ENCODE measurements at places on chromosomes 7 and 10. TPM values are rescaled to one million over a fixed set of nuclear protein-coding genes. Genes with fewer than 3 reads are reported as not detected.

DNA sequence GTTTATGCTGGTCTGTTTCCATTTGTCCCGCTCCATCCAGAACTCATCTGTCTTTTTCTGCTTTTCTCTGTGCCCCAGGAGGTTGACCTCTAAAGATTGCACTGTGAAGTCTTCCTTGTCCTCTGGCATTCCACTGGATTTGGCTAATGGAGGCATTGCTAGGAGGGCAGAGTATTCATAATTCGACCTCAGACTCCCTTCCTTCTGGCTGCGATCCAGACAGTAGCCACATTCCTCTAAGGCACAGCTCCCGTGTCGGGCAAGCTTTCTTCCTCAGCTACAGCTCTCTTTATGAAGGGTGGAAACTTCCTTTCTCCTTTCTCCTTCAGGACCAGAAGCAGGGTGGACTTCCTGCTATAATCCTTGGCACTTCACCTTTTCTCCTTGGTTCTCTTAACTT is 175.9 kb downstream of the BAMBI start:
- DNase-seq, result no peak

- no peak for DNase-seq
Measured at GRCh38 chr7:43212921-43213320, 100.5 kb downstream of the HECW1 start.

GRCh38 chr7:10116511-10116910 is 857.2 kb upstream of the PHF14 start:
- DNase-seq, result no peak

The TNS3 gene
- 94.2 TPM for polyA plus RNA-seq

The MSRB2 gene
- 48.6 TPM for polyA plus RNA-seq

- no peak for DNase-seq
Measured at GRCh38 chr10:100749309-100750217, 4.2 kb downstream of the PAX2 start.

The STK17A gene
- polyA plus RNA-seq, result 26.5 TPM

The TBATA gene
- polyA plus RNA-seq, result not detected

The TFEC gene
- polyA plus RNA-seq, result not detected

DNA sequence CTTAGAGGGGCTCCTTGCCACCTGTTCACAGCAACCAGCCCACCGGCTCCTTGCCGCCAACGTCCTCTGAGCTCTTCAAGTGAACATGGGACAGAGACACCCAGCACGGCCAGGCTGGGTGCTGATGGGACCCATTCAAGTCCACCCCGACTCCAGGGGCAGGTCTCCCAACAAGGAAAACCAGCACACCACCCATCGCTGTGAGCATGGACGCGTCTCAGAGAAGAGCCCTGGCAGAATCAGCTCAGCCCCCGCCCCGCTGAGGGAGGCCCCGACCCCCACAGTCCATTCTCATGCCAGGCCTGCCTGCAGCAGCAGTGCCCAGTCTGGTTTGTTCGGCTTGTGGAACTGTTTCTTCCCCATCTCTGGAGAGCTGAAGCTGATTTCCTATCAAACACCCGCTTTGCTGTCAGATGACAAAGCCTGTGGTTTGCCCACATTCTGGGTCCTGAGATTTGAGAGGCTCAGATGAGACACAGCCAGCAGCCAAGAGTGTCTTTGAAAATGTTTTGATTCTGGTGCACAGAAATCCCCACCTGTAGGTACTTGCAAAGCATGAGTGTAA is 216.6 kb downstream of the ZMYND11 start:
- DNase-seq, result no peak

The LIPA gene
- 145 TPM for polyA plus RNA-seq

The GRM3 gene
- polyA plus RNA-seq, result not detected

GRCh38 chr7:110669410-110669809 is 421.5 kb upstream of the LRRN3 start:
- no peak for DNase-seq

The MAP3K8 gene
- 18.5 TPM for polyA plus RNA-seq

DNA sequence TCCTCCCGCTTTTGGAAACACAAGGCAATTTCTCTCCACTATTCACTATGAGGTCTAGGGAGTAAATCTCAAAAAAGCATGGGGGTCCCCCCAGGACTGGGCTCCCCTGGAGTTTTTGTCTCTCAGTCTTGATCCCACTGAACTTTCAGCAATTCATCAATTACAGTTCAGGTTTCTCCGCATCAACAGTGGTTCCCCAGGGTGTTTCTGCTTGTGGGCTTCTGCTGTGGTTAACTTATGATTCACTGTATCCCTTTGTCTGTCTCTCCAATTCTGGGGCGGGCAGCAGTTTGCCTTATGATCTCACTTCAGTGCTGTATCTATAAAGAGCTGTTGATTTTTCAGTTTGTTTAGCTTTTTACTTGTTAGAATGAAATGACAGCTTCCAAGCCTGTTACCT is 142.6 kb upstream of the CDC14C start:
- DNase-seq, result no peak

The MRC1 gene
- polyA plus RNA-seq, result not detected

- no peak for DNase-seq
Measured at GRCh38 chr7:388961-389701, 99.2 kb downstream of the FOXL3 start.

The CUBN gene
- 0.39 TPM for polyA plus RNA-seq

- DNase-seq, result no peak
Measured at GRCh38 chr7:6172224-6172909, 100.1 kb downstream of the CYTH3 start.

GRCh38 chr10:128287921-128288320 is 161.7 kb upstream of the MKI67 start:
- no peak for DNase-seq

DNA sequence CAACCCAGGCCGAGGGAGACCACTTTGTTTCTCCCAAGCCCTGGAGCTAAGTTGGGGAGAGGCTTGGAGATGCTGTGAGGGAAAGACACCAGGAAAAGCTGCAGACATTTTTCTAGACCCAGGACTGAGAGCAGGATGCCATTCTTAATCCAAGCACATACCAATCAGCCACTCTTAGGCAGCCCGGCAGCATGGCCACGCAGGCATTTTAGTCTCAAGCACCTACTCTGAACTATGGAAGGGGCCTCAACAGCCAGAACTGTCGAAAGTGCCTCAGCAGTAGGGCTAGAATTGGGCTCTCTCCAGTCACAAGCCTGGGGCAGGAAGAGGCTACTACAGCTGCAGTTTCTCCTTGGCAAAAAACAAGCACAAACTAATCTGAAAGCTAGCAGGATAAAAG is 57.8 kb downstream of the GCC1 start:
- DNase-seq, result no peak

GRCh38 chr7:139775829-139776266 is 1.9 kb downstream of the HIPK2 start:
- no peak for DNase-seq

The MAGI2 gene
- 1.2 TPM for polyA plus RNA-seq

DNA sequence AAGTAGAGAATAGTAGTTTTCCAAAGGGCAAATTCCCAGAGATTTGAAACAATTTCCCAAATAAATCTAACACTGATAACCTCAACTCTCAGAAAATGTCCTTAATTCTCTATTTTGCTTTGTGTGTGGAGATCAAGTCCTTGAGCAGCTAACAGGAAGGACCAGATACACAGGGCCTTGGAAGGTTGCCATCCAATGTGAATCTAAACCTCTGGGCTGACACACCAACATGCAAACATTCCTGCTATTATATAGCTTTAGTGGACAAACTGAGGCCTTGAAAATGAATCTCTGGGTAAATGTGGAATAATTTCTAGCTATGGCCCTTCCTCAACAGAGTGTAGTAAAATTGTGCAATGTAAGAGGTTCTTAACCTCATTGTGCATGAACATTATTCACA is 44.1 kb upstream of the PARD3 start:
- no peak for DNase-seq

- no peak for DNase-seq
Measured at GRCh38 chr7:37786741-37787569, 61.4 kb upstream of the NME8 start.

DNA sequence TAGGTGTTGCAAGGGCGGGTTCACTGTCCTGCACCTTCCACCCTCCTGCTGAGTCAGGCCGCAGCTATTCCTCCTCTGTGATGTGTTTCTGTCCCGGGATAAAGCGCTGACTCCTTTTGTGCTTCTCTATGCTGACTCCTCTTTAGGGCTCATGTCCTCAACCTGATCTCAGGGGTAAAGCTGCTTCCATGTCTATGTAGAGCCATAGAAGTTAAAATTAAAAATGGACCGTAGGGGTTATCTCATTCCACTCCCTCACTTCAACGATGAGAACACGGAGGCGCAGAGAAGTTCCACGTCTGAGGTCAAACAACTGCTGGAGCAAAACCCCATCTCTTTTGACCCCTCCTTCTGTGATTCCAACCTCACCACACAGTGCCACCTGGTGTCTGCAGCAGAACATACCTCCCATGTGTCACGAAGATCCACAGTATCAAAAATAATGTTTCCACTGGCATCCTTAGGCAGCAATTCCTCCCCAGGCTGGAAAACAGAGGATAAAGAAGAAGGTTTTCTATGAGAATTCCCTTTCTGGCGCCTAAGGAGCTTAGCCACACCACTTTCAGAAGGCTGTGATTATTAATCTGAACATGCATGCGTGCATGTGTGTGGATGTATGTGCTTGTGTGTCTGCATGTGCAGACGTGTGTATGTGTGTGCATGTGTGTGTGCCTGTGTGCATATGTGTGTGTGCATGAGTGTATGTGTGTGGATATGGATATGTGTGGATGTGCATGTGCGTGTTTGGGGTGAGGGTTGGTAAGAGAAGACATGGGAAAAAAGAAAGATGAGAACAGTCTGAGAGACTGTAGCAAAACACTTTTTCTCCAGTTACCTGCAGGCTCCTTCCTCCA is 81.2 kb upstream of the UCN3 start:
- DNase-seq, result no peak

DNA sequence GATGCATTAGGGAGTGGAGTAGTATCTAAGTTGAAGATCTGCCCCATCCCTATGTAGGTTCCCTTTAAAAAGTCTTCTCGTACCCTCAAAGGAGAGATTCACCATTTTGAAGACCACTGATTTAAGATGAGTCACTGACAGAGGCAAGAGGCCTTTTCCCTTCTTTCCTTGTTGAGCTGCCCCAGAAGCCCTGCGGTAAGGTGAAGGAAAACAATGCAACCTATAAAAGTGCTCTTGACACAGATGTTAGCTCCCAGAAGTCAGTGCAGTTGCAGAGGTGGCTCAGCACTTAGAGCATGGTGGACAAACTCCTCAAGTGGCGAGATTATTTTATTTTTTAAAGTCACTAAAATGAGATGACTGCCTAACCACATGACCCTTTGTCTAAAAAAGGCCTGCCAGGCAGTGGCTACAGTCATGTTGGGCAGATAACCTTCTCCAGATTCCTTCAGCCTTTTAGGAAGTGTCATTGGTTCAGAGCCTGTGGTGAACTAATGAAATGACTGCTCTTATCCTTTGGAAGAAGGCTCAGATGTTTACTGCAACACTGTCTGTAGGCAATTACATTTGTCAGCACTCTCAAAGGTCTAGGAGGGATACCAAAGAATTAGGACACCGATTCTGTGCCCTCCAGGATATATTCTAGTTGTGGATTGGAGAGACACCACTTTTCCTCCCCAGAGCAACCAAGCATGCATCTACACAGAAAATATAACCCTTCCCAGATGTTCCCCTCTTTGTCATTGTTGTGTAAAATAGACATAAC is 88.7 kb downstream of the ARID5B start:
- DNase-seq, result no peak

DNA sequence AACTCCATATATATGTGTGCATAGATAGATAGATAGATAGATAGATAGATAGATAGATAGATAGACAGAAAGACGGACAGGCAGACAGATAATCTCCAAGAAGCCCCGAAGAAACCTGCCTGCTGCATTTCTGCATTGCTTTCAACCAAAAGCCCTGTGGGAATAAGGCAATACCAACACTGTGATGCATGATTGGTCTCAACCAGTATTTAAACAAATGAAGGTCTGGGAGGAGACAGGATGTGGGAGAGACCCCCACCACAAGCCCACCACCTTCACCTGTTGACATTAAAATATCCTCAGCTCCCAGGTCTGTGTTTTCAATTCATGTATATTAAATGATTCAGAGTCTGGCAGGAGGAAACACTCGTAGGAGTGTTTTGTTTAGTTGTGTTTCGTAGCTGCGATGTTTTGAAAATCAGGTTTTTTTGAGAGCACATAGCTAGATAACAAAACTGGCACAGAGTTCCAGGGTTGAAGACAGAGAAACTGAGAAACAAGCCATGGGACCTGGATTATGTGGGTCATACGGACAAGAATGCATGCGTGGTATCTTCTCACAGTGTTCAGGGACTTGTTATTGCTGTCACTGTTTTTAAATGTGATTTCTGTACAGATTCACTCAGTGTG is 200.7 kb upstream of the AHR start:
- DNase-seq, result no peak

GRCh38 chr10:58733436-58733835 is 220.8 kb downstream of the BICC1 start:
- DNase-seq, result no peak

DNA sequence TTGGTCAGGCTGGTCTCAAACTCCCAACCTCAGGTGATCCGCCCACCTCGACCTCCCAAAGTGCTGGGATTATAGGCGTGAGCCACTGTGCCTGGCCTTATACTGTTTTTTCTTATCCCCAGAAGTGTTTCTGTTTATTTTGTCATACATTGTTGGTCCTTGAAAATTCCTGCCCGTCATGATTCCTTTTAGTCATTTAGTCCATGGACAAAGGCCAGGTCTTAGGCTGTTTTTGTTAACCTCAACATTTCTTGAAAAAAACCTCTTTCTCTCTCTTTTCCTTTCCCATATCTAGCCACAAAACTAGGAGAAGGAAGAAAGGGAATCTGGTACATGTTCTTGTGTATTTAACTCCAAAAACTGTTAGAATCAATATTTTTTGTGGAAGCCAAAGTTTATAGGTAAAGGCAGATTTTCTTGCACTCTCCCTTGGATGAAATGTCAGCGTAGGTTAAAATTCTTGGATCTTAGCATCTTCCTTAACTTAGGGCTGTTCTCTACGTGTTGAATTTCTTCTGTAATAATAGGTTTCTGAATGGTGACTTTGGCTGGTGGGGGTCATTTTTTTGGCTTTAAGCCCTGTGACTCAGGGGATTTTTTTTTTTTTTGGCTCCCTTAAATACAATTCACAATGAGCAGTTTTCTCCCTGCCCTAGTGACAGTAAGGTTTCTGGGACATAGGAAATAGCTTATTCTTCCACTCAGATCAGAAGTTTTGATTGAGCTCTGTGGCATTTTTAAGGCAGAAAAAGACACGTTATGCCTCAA is 500.8 kb downstream of the AUTS2 start:
- no peak for DNase-seq

DNA sequence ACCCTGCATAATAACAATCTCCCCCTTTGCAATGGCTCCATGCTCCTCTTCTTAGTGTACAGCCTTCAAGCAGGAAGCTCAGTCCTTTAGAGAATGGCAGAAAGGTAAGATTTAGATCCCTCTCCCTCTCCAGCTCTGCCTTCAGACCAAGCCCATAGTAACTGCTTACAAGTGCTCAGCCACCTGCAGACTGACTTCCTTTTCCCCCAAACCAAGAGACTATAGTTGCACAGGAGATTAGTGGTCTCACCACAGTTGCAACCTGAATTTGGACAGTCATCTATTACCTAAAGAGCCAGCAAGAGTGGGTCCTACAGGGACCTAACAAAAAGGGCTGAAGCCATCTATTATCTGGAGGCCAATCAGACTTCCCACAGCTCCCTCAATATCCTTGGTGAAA is 16.5 kb downstream of the FBXL13 start:
- DNase-seq, result no peak

The OLAH gene
- polyA plus RNA-seq, result 0.15 TPM

GRCh38 chr10:130737621-130738020 is 573.9 kb downstream of the TCERG1L start:
- no peak for DNase-seq

- no peak for DNase-seq
Measured at GRCh38 chr7:48522692-48523091, 351.4 kb downstream of the ABCA13 start.

- DNase-seq, result no peak
Measured at GRCh38 chr10:104142081-104142480, 20.1 kb downstream of the SFR1 start.

Data from BJ (cell line).